ENCODE measurements at places on chromosomes 16 and 17.

- peak; percentile 60 for DNase-seq
These were observed 503 bp downstream of the C16orf54 start for GRCh38 chr16:29745121-29745852.

DNA sequence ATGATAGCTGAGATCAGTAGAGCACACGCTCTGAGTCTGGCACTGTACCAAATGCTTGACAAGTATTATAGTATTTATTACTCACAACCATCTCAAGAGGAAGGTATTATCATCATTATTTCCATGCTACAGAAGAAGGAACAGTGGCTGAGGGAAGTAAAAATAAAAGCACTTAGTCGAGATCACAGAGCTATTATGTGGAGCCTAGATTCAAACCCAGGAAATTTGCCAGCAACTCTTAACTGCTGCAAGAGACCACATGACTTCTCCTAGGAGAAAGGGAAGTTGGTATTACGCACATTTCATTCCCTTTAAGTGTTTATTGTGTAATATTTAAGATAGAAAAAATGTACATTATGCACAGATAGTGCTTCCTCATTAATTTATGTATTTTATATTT lies 1.0 kb upstream of the RHOT1 start:
- no peak for DNase-seq

DNA sequence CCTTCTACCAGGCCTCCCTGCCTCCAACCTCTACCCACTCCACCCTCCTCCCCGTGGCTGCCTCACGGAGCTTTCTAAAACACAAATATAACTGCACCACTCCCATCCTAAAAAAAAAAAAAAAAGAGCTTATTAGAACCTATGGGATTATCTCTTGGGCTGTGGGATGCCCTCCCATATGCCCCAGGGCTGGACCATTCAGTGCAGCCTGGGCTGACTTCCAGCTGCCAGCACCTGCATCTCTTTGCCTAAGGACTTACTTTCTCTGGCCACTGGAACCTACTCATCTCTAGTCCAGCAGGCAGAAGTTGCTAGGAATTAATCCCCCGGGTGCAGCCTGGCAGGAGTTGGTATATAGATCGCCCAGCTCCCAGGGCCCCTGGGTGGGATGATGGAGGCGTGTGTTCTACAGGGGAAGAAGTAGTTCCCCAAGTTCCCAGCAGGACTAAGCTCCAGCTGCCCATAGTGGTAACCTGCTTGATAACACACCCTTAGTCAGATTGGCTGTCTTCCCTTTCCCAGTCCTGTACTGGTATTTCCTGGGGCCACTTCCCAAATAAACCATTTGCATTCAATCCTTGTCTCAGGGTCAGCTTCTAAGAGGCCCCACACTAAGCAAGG lies 10.3 kb downstream of the MPP3 start:
- no peak for DNase-seq

DNA sequence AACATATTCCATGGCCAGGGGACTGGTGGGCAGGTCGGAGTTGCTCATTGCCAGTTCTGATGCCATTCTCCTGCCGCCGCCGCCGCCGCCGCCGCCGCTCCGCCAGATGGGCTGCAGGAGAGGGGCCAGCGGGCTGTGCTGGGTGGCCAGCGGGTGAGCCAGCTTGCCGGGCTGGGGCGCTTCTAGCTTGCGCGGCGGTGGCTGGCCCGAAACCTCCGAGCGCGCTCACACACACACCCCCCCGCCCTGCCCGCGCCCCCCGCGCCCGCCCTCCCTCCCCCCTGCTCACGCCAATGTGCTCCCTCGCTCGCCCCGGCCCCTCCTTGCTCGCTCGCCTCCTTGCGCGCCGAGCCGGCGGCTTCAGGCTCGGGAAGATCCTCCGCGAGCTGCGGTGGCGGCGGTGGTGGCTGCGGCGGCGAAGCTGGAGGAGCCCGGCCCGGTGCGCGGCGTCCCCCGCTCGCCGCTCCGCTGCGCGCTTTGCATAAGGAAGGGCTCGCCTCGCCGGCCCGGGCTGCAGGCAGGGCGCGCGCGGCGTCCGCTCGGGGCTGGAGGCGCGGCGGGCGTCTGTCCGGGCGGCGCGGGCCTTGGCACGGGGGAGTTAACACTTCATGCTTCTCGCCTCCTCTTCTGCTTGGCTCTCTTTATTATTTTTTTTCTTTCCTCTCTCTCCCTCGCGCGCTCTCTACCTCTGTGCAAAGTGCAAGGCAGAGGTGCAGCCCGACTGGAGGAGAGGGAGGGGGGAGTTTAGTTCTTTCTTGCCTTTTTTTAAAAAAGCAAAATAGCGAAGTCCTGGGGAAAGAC lies 500 bp downstream of the MAF start:
- peak; percentile 56 for DNase-seq

- DNase-seq, result no peak
These were observed 91.8 kb downstream of the YPEL2 start for GRCh38 chr17:59423137-59423724.

GRCh38 chr16:55912022-55912421 lies 36.8 kb upstream of the CES5A start:
- DNase-seq, result no peak

GRCh38 chr16:67749436-67750078 lies 30.4 kb upstream of the GFOD2 start:
- no peak for DNase-seq

- no peak for DNase-seq
These were observed 2.4 kb downstream of the PPL start for GRCh38 chr16:4934591-4934990.

DNA sequence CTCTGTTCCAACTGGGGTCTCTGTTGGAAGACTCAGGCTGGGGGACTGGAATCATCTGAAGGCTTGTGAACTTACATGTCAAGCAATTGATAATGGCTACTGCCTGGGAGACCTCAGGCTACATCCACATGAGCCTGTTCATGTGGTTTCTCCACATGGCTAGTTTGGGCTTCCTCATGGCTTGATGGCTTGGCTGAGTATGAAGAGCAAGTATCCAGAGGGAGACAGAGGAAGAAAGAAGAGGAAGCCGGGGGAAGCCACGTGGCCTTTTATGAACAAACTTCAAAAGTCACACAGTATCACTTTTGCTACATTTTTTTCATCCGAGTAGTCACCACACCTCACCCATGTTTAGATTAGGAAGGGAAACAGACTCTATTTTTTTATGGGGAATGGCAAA lies 158.9 kb downstream of the TRIM37 start:
- no peak for DNase-seq

DNA sequence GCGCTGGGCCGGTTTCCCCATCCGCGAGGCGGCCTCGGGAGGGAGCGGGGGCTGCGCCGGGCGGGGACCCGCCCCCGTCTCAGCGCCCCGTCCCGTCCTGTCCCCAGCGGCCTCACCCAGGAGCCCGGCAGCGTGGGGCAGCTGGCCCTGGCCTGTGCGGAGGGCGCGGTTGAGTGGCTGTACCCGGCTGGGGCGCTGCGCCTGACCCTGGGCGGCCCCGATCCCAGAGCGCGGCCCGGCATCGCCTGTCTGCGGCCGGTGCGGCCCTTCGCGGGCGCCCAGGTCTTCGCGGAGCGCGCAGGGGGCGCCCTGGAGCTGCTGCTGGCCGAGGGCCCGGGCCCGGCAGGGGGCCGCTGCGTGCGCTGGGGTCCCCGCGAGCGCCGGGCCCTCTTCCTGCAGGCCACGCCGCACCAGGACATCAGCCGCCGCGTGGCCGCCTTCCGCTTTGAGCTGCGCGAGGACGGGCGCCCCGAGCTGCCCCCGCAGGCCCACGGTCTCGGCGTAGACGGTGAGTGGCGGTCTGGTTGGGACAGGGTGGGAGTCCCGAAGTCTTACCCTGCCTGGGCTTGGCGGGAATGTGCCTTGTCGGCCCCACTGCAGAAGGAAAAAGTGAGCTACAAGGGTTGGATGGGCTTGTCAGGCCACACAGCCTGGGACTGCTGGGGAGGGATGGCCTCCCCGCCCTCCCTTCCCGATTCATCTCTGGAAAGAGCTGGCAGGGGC lies 720 bp downstream of the METRN start:
- DNase-seq, result no peak

- no peak for DNase-seq
These were observed 92.2 kb downstream of the CMC2 start for GRCh38 chr16:80914379-80915078.

DNA sequence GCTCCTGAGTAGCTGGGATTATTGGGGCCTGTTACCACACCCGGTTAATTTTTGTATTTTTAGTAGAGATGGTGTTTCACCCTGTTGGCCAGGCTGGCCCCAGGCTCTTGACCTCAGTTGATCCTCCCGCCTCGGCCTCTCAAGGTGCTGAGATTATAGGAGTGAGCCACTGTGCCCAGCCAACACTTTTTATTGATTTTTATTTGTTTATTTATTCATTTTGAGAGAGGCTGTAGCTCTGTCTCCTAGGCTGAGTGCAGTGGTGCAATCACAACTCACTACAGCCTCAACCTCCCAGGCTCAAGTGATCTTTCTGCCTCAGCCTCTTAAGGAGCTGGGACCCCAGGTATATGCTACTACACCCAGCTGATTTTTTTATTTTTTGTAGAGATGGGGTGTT lies 54.7 kb downstream of the TNRC6A start:
- no peak for DNase-seq

DNA sequence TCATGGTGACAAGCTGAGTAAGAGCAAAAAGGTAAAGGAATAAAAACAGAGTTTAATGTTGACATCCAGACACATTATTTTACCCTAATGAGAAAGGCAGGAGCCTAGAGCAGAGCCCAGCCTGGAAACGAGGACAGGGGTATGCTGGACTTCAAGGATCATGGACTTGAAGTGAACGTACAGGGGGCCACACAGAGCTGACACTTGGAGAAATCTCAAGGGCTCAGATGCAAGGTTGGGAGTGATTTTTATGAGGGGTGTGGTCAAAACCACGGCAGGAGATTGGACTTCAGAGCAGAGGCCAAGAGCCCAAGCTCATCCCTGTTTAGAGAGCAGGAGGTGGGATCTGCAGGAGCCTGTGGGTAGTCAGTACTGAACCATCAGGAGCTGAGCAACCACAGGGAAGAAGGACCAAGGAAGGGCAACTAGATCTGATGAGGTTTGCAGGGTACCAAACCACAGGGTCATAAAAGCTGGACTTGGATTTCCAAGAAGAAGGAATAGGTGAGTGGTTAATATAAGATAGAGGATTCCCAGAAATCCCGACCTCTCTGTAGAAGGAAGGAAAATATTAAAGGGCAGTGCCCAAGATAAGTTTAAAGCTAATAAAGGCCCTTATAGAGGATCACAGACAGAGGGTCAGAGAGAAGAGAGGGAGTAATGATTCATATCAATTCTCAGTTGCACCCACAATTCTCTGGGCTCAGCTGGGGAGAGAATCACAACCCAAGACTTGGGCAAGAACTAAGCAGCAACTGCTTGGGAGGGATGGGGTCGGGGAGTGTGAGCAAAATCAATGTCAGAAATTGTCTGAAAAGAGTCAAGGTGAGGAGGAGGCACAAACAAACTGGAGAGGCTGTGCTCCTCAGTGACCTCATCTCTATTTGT lies 331.7 kb downstream of the SOX9 start:
- DNase-seq, result no peak

DNA sequence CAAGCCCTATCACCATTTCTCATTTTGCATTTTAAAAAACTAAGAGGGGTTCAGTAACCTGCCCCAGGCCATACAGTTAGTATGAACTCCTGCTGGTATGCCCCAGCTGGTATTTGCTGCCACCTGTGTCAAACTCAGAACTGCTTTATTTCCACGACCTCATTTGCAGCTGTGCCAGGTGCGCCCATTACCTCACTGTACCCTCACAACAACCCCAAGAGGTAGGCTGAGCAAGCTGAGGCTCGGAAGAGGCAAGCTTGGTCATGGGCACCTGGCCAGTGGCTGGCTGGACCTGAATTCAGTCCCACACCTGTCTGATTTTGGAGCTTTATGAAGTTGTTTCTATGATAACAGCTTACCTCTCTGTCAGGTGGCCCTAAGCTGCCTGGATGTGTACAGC lies 7.6 kb downstream of the EPN2 start:
- no peak for DNase-seq

- DNase-seq, result no peak
These were observed 69.5 kb downstream of the AIPL1 start for GRCh38 chr17:6365200-6365943.

DNA sequence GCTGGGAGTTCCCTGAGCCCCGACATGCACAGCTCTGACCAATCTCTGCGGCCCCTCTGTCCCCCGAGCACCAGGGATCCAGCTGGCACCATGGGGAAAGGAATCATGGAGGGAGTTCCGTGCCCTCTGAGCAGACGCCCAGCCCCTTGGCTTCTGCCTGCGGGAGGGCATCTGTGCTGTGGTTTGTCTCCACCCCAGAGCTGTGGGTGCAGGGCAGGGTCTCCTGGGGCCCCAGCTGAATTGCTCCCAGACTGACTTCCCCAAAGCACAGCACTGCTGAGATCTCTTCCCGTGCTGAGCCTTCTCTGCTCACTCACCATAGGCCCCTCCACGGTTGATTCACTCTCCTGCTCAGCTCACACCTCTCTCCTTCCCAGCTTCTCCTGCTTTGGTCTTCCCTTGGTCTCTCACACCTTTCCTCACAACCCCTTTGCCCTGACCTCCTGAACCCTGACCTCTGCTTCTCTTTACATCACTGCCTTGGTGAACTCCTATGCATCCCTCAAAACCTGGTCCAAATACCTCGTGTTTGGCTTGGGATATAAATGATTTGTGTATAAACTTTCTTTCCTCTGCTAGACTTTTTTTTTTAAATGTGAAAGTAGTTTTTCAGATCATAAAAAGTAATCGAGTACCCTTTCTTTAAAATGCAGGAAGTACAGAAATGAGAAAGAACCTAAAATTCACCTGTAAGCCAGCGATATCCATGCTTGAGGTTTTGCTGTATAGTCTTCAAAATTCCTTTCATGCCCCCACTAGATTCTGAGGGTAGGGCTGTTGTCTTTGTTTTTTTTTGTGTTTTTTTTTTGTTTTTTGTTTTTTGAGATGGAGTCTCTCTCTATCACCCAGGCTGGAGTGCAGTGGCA lies 265.3 kb downstream of the SEC14L1 start:
- DNase-seq, result no peak

DNA sequence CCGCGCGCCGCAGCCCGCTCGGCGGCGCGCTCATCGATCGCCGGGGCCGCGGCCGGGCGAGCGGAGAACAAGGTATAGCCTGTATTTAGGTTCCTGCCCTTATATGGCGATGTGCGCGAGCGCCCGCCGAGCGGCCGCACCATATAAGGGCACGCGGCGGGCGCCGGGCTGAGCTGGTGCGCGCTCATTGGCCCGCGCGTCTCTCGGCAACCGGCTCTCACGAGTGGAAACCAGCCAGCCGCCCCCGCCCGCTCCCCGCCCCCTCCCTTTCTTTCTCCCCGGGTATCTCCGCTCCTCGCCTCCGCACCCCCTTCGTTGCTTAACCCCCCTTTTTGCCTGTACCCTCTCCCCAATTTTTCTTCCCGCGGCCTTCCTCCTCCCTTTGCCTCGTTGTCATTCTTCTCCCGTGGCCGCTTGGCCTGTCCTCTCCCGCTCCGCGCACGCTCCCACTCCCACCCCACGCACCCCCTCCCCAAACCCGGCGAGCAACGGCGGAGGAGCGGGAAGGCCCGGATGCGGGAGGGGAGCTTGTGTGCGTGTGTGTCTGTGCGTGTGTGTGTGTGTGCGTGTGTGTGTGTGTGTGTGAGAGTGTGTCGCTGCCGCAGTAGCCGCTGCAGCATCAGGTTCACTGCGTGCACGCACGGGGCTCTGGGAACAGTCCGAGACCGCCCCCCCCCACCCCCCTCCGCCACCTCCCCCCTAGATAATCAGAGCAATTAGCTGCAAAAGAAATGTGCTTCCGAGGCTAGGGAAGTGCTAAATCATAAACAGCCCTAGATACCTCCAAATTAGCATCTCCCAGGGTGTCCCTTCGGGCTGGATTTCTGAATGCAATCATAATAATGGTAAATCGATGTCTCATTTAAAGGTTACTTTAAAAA lies 13.5 kb upstream of the CBX8 start:
- peak; percentile 83 for DNase-seq

Measured in activated CD4-positive, alpha-beta T cell treated with anti-CD3 and anti-CD28 coated beads for 48 hours (primary cell).